ENCODE measurements at places on chromosomes 1 and 21.

DNA sequence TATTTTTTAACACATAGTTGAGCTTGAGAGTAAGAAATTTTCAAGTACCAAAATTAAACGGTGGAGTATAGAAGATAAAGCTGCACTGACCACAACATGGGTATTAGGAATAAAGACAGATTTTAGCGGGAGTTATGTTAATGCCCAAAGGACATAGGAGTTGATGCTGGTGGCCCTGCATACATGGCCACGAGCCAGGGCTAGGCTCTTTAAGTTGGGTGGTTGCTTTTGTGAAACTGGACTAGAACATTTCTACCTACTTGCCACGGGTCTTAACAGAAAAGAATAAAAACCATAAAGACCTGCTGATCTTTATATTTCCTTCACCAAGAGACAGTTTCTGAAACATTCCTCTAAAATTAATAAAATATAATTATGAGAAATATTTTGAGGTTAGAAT, 14.9 kb downstream of the EDEM3 start:
- DNase-seq, result no peak

- no peak for DNase-seq
Measured at GRCh38 chr1:244255426-244255965, 196.2 kb downstream of the ADSS2 start.

- no peak for DNase-seq
Measured at GRCh38 chr1:248804771-248805681, 20.7 kb downstream of the SH3BP5L start.

DNA sequence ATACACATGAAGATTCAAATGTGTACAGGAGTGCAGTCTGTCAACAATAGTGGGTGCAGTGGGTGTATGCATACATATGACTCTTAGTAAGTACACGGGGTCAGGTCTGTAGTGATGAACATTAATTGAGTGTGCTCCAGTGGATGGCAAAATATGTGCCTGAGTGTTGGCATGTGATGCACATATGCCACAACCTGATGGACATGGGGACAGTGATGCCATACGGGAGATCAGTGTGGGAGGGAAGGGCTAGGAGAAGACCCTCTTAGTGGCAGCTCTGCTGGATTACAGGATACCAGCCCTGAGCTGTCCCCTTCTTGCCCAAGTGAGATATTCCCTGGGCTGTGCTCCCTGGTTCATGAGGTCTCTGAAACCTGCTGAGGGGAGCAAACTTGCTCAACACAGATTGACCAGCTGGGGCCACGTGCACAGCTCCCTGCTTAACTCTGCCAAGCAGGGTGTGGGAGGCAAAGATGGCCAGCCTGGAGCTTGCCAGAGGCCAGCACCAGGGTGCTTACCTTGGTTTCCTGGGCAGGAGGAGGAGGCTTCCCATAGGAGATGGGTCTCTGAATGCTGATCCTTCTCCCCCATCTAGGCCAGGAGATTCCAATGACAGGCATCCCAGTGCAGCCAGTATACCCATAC, 2.2 kb downstream of the SHISA4 start:
- no peak for DNase-seq
